ENCODE measurements at places on chromosomes 11 and 22.

DNA sequence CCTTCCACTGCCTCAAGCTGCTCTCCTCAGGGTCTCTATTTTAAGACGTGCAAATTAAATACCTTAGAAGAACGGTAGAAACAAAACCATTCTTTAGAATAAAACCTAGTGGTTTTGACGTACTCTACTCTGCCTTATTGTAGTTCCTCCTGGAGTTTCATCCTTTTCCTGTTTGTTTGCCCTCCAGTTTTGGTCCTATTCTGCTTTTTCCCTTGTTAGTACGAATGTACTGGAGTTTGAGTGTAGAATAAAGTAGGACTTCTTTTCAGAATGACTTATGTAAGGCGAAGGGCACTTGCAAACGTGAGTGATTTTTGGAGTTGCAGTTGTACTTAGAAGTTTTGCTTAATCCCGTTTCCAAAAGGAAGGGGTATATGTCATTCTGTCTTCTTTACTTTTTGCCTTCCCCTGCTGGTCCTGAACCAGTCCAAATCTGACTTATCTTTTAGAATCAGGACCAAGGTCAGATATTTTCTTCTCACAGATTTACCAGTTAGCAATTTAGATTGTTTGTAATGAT lies 1.4 kb downstream of the SIK2 start:
- DNase-seq: no peak

DNA sequence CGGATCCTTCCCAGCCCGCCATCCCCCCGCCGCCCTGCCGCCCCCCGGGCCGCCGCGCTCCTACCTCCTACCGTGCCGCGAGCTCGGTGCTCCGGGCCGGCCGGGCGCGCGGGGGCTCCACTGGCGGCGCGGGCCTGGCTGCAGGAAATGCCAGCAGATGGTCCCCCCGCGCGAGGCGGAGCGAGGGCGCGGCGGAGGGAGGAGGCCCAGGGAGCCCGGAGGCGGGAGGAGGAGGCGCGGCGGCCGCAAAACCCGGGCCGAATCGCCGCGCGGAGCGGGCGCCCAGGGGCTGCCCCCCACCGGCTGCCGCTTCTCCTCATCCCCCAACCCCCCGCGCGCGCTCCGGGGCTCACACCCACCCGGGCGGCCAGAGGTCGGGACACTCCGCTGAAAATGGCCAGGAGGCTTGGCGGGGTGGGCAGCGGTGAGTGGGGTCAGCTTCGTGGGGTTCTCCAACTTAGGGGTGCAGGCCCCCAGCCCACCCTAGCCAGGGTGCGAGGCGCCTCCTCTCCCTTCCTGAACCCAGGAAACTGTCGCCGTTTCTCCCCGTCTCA lies at the start of gene OSBPL5:
TSS of gene OSBPL5 (minus strand) at position 159 of the 554 bp plus-strand sequence. CDS start 36,162 bp downstream, outside the sequence.
- no peak for DNase-seq

GRCh38 chr11:68076371-68077042 lies 37.7 kb downstream of the TCIRG1 start:
- no peak for DNase-seq

- no peak for DNase-seq
These were observed 53.6 kb downstream of the PTPRJ start for GRCh38 chr11:48033918-48034341.

GRCh38 chr11:103661185-103661584 lies 375.3 kb upstream of the DDI1 start:
- DNase-seq: no peak

- no peak for DNase-seq
These were observed 18.8 kb downstream of the RASD2 start for GRCh38 chr22:35559354-35560005.

GRCh38 chr11:33879375-33879774 lies 12.5 kb downstream of the LMO2 start:
- DNase-seq: no peak

GRCh38 chr11:49995565-49995964 lies 13.2 kb upstream of the OR4C12 start:
- no peak for DNase-seq

GRCh38 chr11:122108828-122109227 lies 7.2 kb downstream of the BLID start:
- DNase-seq: no peak

DNA sequence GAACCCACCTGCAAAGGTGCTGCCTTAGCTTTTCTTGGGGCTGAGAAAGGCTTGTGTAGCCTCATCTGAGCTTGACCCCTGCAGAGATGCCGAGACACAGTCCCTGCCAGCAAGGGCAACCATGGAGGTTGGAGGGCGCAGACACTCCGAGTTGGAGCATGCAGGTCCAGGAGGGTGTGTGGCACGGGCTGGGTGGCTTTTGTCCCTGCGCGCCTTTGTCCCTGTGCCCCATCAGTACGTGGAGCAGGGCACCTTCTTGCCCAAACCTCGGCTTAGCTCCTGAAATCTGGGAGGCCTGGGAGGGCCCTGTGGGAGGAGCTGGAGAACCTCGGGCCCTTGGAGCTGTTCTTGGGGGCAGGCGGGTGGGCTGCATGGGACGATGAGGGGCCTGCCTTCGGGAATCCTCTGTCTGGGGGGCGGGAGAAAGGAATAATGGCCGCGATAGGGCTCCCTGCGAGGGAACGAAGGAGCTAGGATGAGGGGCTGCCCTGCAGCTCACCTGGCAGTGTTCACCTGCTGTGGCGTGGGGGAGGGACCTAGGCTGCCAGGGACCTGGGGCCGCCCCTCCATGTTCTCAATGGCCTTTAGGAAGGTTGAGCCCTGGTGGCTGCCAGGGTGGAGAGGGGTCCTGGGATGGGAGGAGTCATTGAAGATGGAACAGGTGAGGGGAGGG lies 3.4 kb downstream of the BRSK2 start:
- no peak for DNase-seq

DNA sequence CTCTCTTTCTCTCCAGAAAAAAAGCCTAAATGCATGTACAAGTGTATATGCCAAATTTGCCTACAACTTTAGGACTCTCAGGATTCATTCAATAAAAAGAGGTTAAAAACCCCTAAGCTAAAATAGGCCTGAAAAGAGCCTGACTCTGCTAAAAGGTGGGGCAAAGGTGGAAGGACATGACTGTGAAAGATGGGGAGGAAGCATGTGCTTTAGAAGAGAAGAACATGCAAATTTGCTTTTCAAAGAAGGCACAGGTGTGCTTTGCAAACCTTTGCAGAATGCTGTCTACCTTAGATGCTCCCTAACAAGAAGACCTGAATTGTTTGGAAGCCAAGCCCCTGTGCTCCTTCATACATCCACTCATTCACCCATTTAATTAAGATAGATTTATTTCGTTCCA lies 87.4 kb downstream of the GRIA4 start:
- DNase-seq: no peak

- DNase-seq: no peak
These were observed 1065.2 kb downstream of the JRKL start for GRCh38 chr11:97454988-97455387.

DNA sequence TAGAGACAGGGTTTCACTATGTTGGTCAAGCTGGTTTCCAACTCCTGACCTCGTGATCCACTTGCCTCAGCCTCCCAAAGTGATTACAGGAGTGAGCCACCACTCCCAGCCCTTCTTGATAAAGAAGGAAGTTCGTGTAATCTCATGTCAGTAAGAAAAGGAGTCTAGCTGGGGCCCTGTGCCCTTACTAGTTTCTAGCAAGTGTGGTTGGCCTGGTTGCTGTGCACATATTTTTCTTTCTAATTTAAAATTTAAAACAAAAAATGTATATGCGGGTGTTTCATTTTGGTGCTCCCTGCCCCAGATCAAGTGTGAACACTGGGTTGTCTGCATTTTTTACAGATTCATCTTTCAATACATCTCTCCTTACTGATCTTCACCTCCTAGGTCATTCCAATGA lies 770.8 kb upstream of the TENM4 start:
- no peak for DNase-seq
